ENCODE measurements at places on chromosomes 2 and 18. TPM values are rescaled to one million over a fixed set of nuclear protein-coding genes. Genes with fewer than 3 reads are reported as not detected.

GRCh38 chr2:17762451-17762850 lies 8.5 kb downstream of the GEN1 start:
- H3K4me1 ChIP-seq, result no peaks in the 10 kb centered on the region
- no peak for DNase-seq
- no peak overlapping the region for H3K4me3 ChIP-seq
- H3K27ac ChIP-seq, result no peak overlapping the region
- no peaks in the 10 kb centered on the region for H3K36me3 ChIP-seq
- H3K27me3 ChIP-seq, result no peaks in the 10 kb centered on the region

DNA sequence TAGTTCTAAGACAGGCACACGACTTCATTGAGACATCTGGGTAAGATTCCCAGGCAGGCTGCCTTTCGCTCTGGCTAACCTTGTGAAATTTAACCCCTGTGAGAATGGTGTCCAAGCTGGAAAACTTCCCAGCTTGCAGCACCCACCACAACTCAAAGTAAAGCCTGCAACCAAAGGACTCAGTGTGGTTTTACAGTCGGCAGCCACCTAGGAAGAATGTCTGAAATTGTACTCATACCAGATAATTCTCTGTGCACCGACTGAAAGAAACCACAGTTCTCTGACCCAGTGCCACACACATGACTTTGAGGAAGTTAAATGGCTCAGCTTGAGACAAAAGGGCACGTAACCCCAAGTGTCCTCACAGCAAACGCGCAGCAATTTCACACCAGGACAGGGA lies 125.7 kb downstream of the RBMS1 start:
- peak overlapping the region; percentile 56 for H3K27ac ChIP-seq
- no peaks in the 10 kb centered on the region for H3K27me3 ChIP-seq
- no peak overlapping the region for H3K4me3 ChIP-seq
- no peaks in the 10 kb centered on the region for H3K36me3 ChIP-seq
- H3K4me1 ChIP-seq, result peaks cover 44% of the 10 kb centered on the region

The DCDC2C gene
- total RNA-seq, result 0.33 TPM

DNA sequence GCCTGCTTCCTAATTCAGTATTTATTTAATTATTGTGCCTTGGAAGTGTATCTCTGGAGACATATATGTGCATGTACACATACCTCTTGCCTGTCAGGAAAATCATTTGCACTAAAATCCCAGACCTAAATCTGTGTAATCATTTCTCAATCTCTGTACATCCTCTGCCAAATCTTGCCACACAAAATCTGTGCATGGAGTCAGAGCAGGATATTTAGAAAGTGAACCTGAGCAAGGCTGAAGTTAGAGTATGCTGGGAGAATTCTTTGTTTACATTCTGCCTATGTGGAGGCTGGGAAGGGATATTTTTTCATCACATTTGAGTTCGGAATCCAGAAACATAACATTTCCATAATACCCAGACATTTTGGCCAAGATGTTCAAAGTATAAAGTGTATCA lies 9.3 kb downstream of the XRCC5 start:
- peaks cover 17% of the 10 kb centered on the region for H3K4me1 ChIP-seq
- no peaks in the 10 kb centered on the region for H3K27me3 ChIP-seq
- H3K27ac ChIP-seq, result no peak overlapping the region
- no peak for DNase-seq
- no peak overlapping the region for H3K4me3 ChIP-seq
- H3K36me3 ChIP-seq, result peaks cover 3% of the 10 kb centered on the region

DNA sequence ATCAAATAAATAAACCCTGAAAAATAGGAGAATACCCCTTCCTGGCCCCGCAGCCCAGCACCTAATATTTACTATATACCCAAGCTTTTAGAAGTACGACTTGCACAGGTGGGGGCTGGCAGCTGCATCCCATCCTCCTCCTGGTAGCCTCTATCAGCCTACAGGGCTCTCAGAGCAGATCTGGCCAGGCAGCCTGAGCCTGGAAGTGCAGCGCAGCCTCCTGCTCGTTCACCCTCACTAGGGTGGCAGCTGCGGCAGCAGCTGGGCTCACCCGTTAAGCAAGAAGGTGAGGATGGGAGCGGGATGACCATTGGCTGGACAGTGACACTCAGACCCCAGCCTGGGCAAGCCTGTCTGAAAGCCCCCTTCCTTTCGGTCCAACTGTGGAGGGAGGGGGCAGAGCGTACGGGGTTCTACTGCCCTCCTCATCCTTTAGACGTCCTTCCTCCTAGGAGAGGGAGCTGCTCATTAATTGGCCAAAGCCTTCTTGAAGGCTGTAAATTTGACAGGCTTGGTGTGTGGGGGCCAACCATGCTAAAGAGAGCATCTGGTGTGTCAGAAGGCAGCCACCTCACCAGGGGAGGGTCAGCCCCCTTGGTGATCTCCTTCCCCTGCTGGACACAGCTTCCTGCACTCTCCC lies 23.3 kb downstream of the MPHOSPH10 start:
- H3K4me1 ChIP-seq, result no peaks in the 10 kb centered on the region
- H3K4me3 ChIP-seq, result no peak overlapping the region
- H3K36me3 ChIP-seq, result peaks cover 6% of the 10 kb centered on the region

The POTEF gene
- not detected for total RNA-seq

The TYW5 gene
- total RNA-seq, result 12.9 TPM

GRCh38 chr2:127324635-127325034 lies 30.7 kb upstream of the ERCC3 start:
- no peaks in the 10 kb centered on the region for H3K4me1 ChIP-seq
- peaks cover 16% of the 10 kb centered on the region for H3K36me3 ChIP-seq
- H3K27me3 ChIP-seq, result no peaks in the 10 kb centered on the region
- DNase-seq, result no peak
- no peak overlapping the region for H3K4me3 ChIP-seq

DNA sequence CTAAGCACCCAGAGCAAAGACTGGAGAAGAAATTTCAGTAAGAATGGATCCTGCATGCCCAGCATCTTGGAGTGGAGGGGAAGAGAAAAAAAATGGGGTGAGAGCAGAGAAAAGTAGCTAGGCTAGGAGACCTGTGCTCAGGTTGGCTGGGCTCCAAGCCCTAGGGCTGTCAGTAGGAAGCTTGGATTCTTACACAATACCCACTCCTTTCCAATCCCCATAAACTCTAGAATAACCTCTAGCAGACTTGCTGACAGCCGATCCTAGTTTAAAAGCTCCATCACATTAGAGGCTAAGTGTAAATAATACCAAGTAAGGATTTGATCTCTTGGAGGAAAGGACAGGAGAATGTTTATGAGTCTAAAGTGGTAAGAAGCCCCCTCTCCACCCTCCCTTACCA lies 46.2 kb upstream of the NABP1 start:
- H3K27me3 ChIP-seq, result no peaks in the 10 kb centered on the region
- no peaks in the 10 kb centered on the region for H3K36me3 ChIP-seq

- H3K4me1 ChIP-seq, result no peaks in the 10 kb centered on the region
- H3K27me3 ChIP-seq, result no peaks in the 10 kb centered on the region
- H3K36me3 ChIP-seq, result no peaks in the 10 kb centered on the region
Measured at GRCh38 chr2:26609205-26609631, 31.9 kb downstream of the CIB4 start.

DNA sequence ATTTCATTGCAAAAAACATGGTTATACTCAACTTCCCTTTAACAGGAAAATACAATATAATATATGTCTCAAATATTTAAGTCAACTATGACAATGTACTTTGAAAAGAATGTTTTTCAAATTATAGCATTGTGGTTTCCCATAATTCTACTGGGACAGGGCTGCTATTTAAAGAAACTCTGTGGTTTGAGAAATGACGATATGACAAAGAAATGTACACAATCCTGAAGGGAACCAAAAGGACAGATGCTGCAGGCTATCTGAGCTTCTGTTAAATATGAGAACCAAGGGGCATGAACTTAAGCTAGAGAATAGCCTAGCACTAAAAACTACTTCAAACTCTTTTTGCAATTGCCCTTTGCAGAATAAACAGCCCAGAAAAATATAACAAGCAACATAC lies 415.9 kb downstream of the GRB14 start:
- H3K4me1 ChIP-seq, result no peaks in the 10 kb centered on the region
- H3K27me3 ChIP-seq, result no peaks in the 10 kb centered on the region
- H3K27ac ChIP-seq, result no peak overlapping the region

The HOXD12 gene
- not detected for total RNA-seq

DNA sequence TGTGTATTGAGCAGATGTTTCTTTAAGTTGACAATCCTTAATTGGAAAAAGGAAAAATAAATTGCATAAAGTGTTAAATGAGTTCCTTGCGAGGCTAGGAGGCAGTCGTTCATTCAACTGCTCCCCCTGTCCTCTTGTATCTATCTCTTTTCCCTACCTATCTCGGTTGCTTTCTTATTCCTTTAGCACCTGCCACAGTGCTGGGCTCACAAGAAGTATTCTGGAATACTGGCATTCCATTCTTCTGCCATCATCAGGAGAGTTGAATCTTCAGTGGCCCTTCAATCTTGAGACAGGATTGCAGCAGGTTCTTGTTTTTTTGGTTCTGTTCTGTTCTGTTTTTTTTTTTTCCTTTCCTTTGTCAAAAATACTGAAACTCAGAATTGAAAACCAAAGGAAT lies 143.1 kb upstream of the AQP4 start:
- DNase-seq, result no peak
- H3K4me1 ChIP-seq, result no peaks in the 10 kb centered on the region
- H3K4me3 ChIP-seq, result no peak overlapping the region
- no peaks in the 10 kb centered on the region for H3K27me3 ChIP-seq
- H3K36me3 ChIP-seq, result no peaks in the 10 kb centered on the region

- no peaks in the 10 kb centered on the region for H3K4me1 ChIP-seq
- no peaks in the 10 kb centered on the region for H3K27me3 ChIP-seq
- no peaks in the 10 kb centered on the region for H3K36me3 ChIP-seq
- H3K4me3 ChIP-seq, result no peak overlapping the region
Measured at GRCh38 chr2:242063850-242064249, 194.3 kb downstream of the RTP5 start.
